ENCODE measurements at places on chromosomes 3 and 15.

GRCh38 chr15:94263341-94264273 is 32.2 kb downstream of the MCTP2 start:
- DNase-seq, result no peak
- no peak overlapping the region for H3K27ac ChIP-seq
- no peak overlapping the region for H3K4me3 ChIP-seq
- no peaks in the 10 kb centered on the region for H3K27me3 ChIP-seq
- no peaks in the 10 kb centered on the region for H3K4me1 ChIP-seq

DNA sequence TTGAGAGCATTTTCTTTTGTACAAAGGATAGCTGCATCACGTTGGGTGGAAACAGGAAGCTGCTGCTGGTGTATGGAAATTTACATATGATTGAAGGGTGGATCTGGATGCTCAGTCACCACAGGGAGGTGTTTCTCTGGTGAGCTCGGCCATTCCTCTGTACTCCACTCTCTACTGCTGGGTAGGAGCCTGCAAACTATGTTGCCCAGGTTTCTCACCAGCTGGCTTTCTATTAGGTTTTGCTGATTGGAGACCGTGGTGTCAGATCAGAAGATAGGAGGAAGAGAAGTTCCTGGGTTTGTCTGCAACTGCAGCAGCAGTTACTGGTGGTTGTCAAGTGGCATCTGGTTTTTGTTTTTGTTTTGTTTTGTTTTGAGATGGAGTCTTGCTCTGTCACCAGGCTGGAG is 61.7 kb downstream of the TAMM41 start:
- no peaks in the 10 kb centered on the region for H3K4me1 ChIP-seq
- H3K36me3 ChIP-seq, result no peaks in the 10 kb centered on the region
- no peaks in the 10 kb centered on the region for H3K27me3 ChIP-seq

GRCh38 chr3:122681974-122682409 is 1.4 kb downstream of the PARP14 start:
- H3K27me3 ChIP-seq, result no peaks in the 10 kb centered on the region
- H3K36me3 ChIP-seq, result no peaks in the 10 kb centered on the region
- H3K27ac ChIP-seq, result peak overlapping the region; percentile 98
- peaks cover 3% of the 10 kb centered on the region for H3K4me1 ChIP-seq
- DNase-seq, result no peak

- no peaks in the 10 kb centered on the region for H3K4me1 ChIP-seq
- no peak overlapping the region for H3K4me3 ChIP-seq
- no peaks in the 10 kb centered on the region for H3K27me3 ChIP-seq
- H3K27ac ChIP-seq, result peak overlapping the region; percentile 7
- DNase-seq, result no peak
These were observed 260.2 kb downstream of the CGGBP1 start for GRCh38 chr3:87798567-87798947.

All from uterus (tissue), 4 donors.